ENCODE measurements at places on chromosomes 6 and 20.

DNA sequence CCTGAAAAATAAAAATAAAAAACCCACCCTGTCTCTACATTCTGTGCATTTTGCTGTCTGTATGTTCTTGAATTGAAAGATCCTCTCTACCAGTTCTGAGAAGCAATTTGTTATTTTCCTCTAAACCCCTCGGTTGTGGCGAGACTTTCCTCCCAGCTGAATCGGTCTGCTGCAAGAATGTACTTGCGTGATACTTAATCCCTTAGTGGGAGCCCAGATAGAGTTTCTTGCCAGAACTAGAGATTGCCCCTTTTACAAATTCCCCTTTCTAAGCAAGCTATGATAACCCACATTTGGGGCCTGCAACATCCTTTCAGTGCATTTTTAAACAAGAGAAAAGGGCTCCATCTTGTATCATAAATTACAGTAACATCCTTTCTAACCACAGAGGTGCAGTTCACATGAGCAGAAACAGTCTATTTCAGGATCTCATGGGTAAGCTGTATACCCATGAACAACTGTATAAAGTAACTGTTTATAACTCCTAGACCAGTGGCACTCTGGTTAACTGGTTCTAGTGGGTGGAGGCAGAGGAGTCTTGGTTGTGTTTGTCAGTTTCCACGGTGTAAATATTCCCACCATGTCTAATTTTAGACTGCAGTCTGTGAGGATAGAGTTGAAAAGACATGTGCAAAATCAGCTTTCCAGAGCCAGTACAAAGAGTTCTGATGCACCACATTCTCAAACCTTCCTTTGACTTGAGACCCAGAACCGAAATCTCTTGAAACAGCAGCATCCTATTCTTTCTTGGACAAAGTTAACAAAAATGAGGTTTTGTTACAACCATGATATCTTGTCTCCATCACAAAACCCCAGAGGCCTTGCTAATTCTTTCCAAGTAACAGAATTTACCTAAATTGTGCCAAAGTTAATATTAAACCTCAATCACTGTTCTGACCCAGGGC is 113.1 kb upstream of the ZNF217 start:
- DNase-seq: no peak

GRCh38 chr20:44010162-44010704 is 95.6 kb downstream of the TOX2 start:
- no peak for DNase-seq

- no peak for DNase-seq
These were observed 155.7 kb upstream of the JARID2 start for GRCh38 chr6:15090145-15090579.

DNA sequence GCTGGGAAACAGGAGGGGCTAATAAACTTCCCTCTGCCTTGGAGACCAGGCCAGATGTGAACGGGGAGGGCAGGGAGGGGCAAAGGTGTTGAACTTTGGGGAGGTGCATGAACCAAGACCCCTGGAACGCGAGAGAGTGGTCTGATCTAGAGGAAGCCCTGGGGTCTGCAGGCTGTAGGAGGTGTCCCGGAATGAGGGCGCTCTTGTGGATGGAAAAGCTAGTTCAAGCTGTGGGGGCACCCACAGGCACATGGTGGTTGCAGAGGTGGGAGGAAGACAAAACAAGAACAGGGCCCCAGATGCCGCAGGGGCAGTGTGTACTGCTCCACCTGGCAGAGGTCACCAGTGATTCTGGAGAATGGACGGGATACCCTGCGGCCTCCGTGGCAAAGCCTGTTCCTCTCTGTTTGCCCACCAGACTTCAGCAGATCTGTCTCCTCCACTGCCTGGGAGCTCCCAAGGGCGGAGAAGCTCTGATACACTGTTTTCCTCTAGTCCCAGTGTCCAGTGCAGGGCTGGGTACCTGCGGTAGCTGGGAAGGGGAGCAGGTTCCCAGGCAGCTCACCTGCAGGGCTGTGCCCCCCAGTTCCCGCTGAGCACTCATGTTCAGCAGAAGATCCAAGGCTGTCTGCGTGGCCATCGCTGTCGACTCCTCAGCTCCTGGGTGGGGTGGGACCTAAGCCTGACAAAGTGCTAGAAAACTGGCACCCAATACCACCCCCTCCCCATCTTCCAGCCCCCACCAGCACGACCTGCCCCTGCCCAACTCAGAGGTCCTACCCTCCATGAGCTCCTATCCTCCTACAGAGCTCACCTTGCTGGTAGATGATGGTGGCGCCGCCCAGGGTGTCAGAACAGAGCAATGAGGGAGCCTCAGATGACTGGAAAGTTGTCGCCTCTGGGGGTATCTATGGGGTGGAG is 14.7 kb downstream of the ZNF335 start:
- DNase-seq: no peak

DNA sequence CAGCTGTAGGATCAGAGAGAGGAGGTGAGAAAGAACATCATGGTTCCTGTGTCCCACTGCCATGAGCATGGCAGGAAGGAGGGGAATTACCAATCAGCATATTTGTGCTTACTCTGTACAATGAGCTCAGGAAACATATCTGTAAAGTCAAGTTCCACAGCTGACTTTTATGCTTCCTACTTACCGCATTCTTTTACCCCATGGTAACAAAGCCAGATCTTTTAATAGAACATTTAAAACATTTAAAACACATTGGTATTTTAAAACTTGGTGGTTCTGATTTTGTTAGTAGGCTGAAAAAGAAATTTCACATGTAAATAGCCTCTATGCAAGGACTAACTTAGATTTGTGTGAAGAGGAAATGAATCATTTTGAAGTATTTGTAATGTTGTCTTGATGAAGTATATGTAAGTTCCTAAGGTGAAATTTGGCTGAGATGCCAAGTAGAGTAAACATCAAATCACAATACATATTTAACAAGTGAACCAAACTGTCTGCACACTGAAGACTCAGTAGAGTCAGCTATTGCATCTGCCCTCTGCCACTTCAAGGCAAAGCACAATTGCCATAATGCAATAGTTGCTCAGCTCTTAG is 114.7 kb downstream of the GJA10 start:
- DNase-seq: no peak

DNA sequence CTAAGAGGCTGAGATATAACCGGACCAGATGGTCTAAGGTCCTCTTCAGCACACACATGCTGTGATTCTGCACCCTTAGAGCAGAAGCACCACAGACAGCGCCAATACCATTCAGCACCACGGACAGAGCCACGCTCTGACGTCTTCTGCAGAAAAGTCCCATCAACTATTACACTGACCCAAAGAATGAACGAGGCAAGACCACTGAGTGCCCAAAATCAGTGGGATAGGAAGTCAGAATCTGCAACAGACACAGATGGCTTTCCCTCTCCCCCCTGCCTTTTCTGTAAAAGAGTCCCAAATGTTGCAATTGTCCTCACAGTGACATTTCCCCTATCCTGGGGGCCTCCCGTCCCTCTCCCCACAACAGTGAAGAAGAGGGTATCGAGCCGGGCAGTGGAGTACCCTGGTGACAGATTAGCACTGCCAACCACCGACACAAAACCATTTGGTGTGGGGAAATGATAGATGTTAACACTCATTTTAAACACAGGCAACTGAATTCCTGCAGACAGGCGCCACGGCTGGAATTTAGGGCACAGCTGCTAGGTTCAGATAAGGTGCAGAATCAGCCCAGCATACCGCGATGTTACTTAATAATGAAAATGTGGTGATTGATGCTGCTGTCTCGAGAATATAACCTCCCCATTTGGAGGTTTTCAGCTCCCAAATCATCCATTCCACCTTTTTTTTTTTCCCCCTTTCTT is 66.6 kb upstream of the CTNNBL1 start:
- DNase-seq: peak; percentile 60

DNA sequence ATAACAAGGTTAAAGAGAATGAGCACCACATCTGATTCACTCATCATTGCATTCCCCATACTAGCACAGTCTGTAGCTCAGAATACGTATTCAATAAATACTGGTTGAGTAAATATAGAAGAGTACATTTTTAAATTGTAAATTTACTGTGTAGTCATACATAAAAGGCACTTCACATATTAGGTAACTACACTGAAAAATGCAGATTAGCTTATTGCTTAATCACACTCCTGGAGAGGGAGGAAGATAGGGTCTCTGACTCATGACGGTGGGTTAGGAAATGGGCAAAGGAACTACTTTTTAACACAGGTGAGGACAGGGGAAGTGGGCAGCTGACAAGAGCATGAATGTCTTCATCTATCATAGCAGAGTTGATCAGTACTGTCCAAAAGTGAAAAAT is 133.2 kb downstream of the TBC1D32 start:
- no peak for DNase-seq

GRCh38 chr6:45569210-45569945 is 191.6 kb upstream of the SUPT3H start:
- DNase-seq: no peak

- no peak for DNase-seq
These were observed 1.0 kb downstream of the LRP11 start for GRCh38 chr6:149862922-149863697.

DNA sequence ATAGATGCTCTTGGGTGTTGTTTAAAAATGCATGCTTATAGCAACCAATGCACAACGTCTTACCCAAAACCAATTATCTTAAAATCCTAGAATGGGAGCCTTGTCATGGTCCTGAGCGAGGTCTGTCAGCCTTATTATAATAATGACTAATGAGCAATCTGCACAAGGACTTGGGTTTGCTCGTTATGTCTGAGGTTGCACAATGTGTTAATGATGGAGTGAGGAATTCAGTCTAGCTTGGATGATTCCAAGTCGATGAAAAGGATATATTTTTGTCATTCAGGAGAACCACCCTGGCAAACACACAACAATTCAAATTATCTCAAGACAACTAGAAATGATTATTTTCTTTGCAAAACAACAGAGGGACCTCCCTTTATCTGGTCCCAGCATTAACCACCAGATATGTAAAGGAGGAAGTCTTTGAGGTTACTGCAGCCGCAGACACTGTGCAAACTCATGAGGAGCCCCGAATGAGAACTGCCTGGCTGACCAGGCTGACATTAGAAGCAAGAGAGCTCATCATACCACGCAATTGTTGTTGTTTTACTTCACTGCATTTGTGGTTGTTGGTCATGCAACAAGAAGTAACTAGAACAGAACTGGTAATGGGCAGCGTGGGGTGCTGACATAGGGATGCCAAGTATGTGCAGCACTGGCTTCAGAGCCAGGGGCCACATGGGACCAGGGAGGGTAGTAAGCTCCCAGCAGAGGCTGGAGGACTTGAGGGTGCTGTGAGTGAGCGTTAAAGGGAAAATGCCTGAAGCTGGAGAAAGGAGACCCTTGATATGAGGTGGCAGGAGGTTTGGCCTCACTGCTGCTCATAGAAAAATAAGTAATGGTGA is 488.3 kb downstream of the CDH26 start:
- no peak for DNase-seq

DNA sequence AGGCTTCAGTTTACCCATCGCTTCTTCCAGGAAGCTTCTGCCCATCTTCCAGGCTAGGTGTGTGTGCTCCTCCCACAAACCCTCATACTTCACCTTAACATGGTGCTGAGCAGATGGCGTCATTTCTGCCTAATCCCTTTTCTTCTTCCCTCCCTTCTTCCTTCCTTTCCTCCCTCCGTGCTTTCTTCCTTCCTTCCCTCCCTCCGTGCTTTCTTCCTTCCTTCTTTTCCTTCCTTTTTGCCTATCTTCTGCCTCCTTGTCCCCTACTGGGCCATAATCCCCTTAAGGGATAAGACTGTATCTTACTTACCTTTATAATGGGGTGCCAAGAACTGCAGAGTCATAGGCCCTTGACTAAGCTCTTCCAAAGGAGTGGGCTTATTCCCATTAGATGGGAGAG is 27.5 kb upstream of the PMEPA1 start:
- no peak for DNase-seq

DNA sequence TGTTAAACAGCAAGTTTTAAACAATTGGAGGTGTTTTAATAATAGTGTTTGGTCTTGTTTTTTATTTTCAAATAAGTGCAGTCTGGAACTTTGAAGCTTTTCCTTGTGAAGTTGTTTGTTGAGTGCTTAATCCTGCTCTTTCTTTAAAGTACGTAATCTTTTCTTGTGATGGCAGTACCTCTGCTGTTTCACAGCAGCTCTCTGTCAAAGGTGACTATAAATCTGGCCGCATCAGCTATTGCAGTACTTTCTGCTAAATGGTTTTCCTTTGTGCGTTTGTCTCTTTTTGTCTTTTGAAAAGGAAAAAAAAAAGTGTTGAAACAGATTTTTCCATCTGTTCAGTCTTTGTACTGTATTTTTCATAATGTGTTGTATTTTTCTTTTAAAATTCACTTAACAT is 12.7 kb downstream of the STXBP5 start:
- no peak for DNase-seq

- DNase-seq: no peak
These were observed 142.2 kb upstream of the AFDN start for GRCh38 chr6:167684276-167685104.

- DNase-seq: no peak
These were observed 41.0 kb downstream of the PHF3 start for GRCh38 chr6:63676412-63677114.

- no peak for DNase-seq
These were observed 36.1 kb downstream of the KCNS1 start for GRCh38 chr20:45064812-45065211.

- no peak for DNase-seq
These were observed 96.9 kb downstream of the PHACTR3 start for GRCh38 chr20:59701236-59701635.

- DNase-seq: no peak
These were observed 714 bp downstream of the AIF1 start for GRCh38 chr6:31615748-31616147.
